ENCODE measurements at places on chromosomes 3 and 15.
A peak's percentile ranks its signal among the peaks of the same experiment; 100 is the strongest.

DNA sequence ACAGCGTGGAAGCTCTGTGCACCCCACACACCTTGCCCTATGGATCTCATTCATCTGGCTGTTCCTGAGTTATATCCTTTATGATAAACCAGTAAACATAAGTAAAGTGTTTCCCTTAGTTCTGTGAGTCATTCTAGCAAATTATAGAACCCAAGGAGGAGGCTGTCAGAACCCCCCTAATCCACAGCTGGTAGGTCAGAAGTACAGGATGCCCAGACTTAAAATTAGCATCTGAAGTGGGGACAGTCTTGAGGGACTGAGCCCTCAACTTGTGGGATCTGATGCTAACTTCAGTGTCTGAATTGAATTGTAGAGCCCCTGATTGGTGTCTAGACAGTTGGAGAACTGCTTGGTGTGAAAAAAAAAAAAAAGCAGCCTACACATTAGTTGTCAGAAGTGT, 75.1 kb downstream of the B3GNT5 start:
- DNase-seq = no peak

GRCh38 chr3:190585805-190586630, 72.1 kb downstream of the IL1RAP start:
- DNase-seq = no peak

DNA sequence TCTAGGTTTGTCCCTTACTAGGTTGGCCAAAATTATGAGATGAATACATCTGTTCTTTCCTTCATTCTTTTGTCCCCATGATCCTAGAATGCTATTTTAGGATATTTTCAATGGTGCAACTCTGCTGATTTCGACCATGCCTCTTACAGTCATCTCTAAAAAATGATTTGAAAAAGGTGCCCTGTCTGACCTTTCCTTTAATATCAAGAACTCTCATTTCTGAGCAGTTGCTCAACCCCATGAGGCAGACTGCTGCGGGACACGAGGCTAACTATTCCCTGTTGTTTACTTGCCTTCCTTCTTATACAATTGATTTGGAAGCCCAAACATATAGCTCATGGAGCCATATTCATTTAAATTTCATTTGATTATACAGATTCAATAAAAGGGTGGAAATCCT, 14.6 kb downstream of the PLSCR2 start:
- no peak for DNase-seq

- DNase-seq = no peak
These were observed 25.4 kb downstream of the COMMD2 start for GRCh38 chr3:149726716-149727407.

DNA sequence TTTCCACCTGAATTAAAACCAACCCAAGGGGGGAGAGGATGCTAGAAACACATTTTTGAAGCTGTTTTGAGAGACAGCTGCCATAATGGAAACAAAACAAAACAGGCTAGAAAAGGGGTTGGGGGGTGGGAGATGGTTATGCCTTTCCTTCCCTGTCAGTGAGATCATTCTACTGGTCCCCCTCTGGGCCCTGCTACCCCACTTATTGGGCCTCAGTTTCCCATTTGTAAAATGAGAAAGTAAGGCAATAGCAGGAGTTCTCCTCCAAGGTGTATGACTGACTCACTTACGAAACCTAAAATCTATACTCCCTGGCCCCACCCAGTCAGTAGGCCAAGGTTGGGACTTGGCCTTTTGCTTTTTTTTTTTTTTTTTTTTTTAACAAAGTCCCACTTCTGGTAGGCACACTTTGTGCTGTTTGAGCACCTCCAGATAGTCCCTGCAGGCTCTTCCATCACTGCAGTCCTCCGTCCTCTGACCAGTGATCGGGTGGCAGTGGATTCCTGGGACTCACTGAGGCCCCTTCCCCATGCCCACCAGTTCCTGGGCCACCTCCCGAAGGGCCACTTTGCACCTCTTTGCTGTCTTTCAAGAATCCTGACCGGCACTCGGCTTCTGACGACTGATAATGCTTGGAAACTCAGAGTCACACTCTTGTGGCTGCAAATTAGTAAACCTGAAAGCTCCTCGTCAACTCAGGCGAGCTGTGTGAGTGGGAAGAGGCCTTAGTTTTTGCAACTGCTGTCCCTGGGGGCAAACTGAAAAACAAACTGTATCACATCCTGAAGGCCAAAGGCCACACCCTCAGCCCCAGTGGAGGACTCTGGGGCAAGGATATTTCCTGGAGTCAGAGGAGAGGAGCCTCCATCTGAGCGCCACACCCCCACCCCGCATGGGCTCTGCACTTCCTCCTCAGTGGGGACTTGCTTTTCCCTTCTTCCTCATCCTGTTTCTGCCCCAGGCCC, 6.7 kb upstream of the PSTPIP1 start:
- peak; percentile 91 for DNase-seq
